ENCODE measurements at places on chromosomes 2 and 18.

GRCh38 chr2:184555352-184555751 lies 43.0 kb upstream of the ZNF804A start:
- no peak for DNase-seq

DNA sequence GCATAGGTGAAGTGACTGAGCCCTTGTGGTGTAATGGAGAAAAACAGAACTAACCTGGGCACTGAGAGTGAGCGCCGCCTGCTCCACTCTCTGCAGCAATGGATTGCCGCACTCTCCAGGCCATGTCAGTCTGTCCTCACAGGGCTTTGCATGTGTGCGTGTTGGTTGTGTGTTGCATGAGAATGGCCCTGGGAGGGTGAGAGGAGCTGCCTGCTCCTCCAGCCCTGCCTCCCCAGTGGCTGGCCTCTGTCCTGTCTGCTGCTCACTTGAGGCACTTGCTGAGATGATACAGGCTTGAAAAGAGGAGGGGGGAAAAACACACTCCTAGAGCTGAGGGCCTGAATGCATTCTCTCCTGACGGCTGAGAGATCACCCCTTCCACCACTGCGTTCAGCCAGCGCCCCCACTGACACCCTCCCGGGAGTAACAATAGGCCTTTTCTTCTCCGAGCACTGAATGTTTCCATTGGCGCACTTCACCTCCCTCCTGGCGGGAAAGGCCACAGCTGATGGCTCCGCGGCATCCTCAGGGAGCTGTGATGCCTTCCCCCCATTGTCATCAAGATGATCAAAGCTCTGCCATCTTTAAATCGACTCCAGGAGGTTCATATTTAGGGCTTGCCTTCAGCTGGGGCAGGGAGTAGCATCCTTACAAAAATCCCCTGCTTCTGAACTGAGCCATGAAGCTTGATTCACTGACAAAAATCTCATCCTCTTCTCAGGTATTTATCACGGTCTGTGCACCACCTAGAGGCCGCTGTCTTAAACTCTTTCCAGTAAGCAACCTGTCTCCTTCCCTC lies 49.9 kb upstream of the DAPL1 start:
- DNase-seq = peak; percentile 5

DNA sequence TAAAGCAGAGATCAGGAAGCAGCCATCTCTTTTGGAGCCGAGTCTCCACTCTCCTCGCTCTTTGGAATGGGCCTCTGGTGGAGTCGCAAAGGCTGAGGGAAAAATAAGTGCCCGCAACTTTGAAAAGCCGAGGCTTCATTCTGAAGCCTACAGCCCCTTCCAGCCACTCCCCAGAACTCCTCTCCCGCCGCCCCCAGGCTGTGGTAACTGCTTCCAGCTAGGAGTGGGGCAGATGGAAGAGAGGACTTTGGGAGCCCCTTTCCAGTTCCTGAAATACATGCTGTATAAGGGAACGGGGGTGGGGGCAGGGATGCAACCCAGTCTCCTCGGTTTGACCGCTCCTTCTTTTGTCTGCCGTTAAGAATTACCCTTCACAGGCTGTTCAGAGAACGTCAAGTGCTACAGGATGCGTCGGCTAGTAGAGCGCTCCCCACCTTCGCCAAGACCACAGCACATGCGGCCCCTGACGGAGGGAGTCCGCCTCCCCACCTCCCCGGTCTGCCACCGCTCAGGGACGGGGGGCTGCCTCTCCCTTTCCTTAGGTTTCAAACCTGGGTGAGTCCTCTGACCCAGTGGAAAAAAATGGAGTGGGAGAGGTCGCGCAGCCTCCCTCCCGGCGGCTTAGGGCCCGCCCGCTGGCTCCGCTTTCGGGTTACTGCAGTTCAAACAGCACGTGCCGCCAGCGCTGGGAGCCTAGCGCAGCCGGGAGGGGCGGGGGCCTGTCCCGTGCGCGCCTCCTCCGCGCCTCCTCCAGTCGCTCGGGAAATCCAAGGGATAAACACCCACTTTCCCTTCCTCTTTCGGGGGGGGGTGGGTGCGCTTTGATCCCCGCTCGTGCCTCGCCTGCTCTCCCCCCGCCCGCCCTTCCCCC lies 4.9 kb downstream of the CYP26B1 start:
- no peak for DNase-seq

DNA sequence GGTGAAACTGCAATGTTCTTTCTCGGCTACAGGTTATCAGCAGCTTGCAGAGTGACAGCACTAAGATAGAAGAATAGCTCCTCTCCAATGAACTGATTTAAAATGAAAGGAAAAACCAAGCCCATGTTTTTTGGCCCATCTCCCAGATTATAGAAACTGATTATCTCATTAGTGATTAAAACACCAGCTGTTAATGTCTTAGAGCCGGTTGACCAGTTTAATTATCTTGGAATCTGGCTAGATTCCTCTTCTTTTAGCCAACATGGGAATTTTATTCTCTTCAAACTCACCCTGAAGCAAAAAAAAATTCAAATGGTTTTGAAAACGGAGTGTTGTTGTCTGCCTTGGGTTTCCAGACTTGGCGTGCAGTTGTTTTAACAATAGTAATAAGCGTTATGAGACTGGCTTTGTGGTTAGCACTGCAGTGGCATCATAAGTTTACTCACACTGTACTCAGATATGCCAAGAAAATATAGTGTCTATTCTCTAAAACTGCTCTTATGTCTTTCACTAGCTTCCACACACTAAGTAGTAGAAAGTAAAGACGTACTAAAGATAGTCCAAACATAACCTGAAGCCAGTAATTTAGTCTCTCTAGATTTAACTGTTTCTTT lies 665.3 kb downstream of the STK39 start:
- no peak for DNase-seq

DNA sequence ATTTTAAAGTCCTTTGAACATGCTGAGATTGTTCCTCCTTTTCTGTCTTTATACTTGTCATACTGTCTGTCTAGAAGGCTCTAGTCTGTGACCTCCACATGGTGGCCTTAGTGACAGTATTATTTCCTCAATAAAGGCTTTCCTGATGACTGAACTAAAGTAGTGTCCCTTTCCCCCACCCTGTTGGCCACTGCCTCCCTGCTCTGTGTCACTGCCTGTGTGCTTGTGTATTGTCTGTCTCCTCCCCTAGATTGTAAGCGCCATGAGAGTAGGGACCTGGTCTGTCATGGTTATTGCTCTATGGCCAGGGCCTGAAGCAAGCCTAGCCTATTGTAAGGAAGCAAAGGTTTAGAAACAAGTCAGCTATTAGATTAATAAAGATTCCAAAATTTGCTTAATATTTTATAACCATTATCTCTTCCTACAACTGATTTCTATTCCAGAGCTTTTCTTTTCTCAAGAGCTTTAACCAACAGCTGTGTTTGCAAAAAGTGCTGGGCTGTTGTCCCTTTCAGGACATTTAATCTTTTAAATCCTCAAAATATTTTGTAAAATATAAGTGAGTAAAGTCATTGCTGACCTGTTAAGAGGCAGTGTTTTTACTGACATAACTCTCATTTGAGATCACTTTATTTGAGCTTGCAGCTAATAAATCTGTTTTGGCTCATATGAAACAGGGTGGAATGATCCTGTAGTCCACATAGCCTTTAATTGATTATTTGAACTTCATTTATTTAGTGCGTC lies 35.5 kb downstream of the DIS3L2 start:
- no peak for DNase-seq

GRCh38 chr2:6973895-6974545 lies 56.8 kb downstream of the RNF144A start:
- no peak for DNase-seq

- DNase-seq = no peak
Observed at GRCh38 chr2:42879121-42879705, 86.8 kb upstream of the HAAO start.

DNA sequence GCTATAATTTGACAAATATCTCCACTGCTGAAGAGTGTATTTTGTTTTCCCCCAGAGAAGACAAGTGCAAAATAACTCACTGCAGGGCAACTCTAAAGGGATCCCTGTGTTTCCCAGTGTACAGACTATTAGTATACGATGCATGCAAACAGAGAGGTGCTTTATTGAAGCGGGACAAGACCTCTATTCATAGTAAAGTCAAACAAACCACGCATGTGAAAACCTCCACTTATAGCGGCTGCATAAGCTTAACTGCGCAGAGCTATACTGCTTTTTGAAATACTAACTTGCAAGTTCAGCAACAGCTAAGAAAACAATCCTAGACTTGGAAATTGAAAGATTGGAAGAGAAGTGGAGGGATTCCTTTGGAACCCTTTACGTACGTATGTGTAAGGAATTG lies 15.6 kb downstream of the RNF144A start:
- DNase-seq = no peak

- no peak for DNase-seq
Observed at GRCh38 chr2:165373278-165374010, 96.1 kb upstream of the CSRNP3 start.

DNA sequence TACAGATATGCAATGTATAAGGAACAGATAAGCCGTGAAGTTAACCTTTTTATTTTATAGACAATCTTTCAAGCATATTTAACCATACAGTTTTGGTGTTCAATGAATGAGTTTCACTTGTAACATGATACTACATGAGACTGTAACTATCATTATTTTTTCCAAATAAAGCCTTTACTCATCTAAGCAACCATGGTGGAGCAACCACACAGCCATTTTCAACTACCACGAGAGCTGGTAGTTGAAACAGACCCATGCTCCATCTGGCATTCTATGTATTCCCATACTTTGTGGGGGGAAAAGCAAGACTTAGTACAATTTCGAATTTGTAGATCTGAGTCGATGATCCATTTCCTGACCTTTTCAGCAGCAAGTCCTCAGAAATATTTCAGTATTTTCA lies 159.3 kb upstream of the RND3 start:
- DNase-seq = no peak

DNA sequence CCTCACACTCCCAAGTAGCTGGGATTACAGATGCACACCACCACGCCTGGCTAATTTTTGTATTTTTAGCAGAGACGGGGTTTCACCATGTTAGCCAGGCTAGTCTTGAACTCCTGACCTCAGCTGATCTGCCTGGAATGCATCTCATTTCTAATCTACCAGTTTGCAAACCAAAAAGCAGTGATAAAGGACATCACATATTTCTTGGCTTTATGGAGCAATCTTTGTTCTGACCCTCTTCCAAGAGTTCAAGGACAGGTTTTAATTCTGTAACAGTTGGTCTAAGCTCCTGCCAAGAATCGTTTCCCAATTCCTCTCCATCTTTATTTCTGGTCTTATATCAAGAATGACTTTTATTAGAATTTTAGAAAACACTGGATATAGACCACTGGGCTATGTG lies 67.7 kb downstream of the SLC40A1 start:
- DNase-seq = no peak

- DNase-seq = no peak
Observed at GRCh38 chr2:165197346-165197745, 6.5 kb downstream of the SCN3A start.

- no peak for DNase-seq
Observed at GRCh38 chr2:42964439-42965083, 172.2 kb upstream of the HAAO start.

- no peak for DNase-seq
Observed at GRCh38 chr18:12749121-12749520, 46.3 kb downstream of the PSMG2 start.

GRCh38 chr2:214261683-214262082 lies 149.2 kb upstream of the VWC2L start:
- DNase-seq = no peak

- no peak for DNase-seq
Observed at GRCh38 chr2:229330952-229331351, 59.9 kb upstream of the PID1 start.

DNA sequence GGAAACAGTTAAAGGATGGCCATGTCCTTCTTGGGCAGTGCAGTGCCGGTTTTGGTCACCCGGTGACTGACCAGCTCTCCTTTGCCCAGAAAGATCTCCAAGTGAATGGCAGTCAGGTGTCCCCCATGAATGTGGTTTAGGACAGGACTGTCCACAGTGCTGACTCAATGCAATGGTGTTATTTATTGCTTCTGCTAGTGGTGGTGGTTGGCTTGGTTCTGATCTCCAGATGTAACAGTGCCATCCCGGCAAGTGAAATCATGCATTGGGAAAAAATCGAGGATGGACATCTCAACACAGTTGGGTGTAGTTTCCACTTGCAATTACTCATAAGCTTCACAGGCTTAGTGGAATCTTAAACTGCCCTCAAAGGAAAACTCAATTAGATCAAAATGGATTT lies 81.9 kb downstream of the TGOLN2 start:
- no peak for DNase-seq

DNA sequence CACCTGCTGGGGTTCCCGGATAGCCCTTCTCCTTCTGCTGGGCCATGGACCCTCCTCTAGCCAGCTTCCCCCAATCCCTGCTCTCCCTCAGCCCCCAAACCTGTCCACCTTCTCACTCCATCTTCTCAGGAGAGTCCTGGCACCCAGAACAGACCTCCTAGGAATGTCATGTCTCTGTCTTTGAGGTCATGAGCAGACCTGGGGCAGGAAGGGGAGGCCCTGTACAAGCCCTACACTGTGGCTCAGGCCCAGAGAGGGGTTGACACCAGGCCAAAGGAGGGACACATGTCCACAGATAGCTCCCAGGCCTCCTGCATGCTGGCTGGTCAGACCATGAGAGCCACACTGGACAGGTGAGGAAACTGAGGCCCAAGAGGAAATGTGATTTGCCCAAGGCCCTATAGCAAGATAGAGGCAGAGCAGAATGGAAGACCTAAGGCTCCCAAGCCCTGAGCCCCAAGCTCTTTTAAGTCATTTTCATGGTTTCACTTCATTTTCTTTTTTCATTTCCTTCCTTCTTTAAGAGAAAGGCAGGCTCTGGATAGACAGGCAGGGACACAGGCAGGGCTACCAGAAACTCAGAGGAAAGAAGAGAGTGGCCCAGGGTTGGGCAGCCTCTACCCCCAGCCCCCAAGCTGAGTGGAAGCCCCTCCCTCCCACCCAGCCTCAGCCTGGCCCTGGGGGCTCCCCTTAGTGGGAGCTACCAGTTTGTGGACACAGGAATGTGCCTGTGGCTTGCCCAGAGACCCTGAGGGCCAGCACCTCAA lies 159.7 kb downstream of the SMAD7 start:
- DNase-seq = no peak

DNA sequence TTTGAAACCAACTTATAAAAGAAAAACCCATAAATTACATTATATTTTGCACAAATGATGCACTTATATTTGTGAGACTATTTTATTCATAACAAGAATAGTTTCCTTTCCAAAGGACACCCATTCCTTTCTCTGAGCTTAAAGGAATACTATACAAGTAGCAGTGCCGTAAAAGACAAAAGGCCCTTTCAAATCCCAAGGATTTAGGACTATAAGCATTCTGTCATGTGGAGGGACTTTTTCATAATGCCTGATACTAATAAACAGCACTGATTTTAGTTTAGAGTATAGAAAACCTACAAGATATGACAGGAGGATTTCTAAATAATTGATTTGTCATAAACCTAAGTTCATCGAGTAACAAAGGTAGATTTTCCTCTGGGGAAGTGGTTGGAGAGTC lies 1134.2 kb upstream of the ZEB2 start:
- no peak for DNase-seq

DNA sequence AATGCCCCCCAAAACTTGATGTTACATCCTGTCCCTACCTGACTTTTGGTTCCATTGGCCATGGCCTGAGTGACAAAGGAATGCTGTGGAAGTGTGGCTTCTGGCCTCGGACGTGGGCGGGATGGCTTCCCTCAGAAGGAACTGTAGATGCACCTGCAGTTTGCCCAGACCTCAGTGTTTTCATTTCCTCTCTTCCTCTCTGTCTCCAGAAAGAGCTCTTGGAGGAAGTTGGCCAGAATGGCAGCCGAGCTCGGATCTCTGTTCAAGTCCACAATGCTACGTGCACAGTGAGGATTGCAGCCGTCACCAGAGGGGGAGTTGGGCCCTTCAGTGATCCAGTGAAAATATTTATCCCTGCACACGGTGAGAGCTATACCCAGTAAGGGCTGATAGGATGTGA lies 61.0 kb upstream of the TMEM87B start:
- no peak for DNase-seq

GRCh38 chr2:161576421-161576820 lies 47.8 kb upstream of the SLC4A10 start:
- DNase-seq = no peak

- no peak for DNase-seq
Observed at GRCh38 chr2:129237966-129238725, 741.3 kb upstream of the RAB6C start.

Measured in NCI-H1436 treated with DMSO at 0.1 percent for 48 hours (cell line).